ENCODE measurements at places on chromosomes 7 and 10. TPM values are rescaled to one million over a fixed set of nuclear protein-coding genes. Genes with fewer than 3 reads are reported as not detected.

Gene KIF20B
- total RNA-seq = 6.9 TPM

DNA sequence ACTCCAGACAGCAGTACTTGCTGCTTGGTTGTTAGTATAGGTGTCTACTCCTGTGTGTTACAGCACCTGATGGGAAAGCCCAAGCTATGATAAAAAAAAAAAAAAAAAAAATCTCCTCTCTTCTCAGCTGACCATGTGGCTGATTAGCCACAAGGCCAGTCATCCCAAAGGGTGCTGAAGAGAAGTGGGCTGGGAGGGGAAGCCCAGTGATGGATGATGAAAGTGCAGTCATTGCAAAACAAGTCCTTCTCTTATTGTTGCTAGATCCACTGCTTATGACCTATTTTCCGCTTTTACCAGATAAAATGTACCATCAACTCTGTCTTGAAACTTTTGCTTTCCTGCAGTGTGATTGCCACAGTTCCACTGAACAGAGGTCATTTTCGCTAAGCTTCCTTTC lies 1092.5 kb upstream of the C7orf33 start:
- DNase-seq = no peak

DNA sequence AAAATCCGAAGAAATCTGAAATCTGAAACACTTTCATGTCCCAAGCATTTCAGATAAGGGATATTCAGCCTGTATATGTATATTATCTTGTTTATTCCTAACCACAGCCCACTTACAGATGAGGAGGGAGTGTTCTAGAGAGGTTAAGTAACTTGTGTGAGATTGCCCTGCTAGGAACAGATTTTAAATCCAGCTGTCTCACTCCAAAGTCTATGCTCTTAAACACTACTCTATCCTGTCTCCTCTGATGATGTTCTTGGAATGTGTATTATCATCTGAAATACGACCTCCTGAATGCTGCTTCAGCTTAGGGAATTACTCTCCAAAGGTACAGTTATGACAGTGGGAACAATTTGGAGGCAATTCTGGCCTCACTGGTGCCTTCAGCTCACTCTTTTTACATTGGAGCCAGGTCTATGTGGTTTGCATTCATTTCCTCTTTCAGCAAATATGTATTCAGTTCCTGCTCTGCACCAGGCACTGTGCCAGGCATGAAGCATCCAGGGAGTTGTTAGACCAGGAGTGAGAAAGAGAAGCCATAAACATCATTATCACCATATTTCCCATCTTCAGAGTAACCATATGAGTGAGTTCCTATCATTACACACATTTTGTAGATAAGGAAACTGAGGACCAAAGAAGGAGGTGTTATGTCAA lies 70.2 kb downstream of the NOC3L start:
- DNase-seq = no peak

DNA sequence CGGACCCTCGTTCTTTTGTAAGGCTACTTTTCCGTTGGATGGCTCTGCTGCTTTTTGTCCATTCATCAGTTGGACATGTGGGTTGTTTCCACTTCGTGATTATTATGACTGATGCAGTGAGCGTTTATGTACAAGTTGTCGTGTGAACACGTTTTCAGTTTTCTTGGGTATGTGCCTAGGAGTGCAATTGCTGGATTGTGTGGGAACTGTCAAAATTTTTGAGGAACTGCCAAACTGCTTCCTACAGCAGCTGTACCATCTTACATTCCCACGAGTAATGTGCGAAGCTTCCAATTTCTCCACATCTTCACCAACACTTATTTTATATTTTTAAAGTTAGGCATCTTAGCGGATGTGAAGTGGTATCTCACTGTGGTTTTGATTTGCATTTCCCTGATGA lies 10.4 kb downstream of the FKBP6 start:
- no peak for DNase-seq

Gene NPSR1
- not detected for total RNA-seq

GRCh38 chr10:90999512-91000172 lies 78.8 kb upstream of the ANKRD1 start:
- DNase-seq = no peak

DNA sequence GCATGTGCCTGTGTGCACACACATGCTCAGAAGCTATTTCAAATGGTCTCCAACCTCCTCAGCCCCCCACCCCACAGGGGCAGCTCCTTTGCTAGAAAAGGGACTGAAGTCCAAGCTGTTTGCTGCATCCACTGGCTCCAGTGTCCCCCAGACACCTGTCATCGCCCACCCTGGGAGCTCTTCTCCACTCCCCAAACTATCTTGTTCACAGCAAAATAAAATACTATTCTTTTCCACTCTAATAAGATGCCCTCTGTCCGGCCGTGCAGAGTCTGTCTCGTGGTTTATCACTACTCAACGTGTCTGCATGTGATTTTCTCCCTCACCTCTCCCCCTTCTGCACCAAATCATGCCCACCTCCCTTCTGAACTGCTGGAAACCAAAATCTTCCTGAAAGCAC lies 25.6 kb downstream of the HIPK2 start:
- DNase-seq = no peak

DNA sequence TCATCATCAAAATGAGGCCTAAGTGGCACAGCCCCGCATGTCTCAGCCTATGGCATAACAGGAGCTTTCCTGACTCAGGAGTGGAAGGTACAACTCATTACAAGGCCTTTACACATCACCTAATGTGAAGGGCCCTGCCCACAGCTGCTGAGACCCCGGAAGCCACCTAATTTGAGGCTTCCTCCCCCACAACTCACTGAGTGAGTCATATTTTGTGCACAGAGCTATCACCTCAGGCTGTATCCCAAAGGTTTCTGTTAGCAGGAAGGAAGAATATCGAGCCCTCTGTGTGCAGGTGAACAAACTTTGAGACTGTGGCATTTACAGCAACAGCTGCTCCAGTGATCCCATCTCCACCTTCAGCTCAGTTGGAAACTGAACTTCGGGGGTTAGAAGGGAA lies 20.6 kb downstream of the HTR5A start:
- no peak for DNase-seq

Gene PON1
- total RNA-seq = not detected

DNA sequence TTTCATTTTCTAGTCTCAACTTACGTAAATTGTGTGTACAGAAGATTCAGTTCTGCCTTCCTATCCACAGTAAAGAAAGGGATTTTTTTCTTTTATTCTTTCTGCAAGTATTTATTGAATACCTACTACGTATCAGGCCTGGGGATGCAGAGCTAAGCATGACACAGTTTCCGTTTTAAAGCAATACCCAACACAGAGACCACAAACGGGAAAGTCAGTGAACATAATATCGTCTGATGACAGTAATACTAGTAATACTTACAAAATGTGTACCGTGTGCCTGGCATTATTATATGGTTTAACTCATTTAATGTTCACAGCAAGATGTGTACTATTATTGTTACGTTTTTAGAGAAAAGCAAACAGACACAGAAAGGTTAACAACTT lies 22.4 kb downstream of the REEP3 start:
- DNase-seq = no peak

GRCh38 chr10:76114581-76115001 lies 683.2 kb downstream of the LRMDA start:
- DNase-seq = no peak

Gene BMI1
- 24.2 TPM for total RNA-seq

DNA sequence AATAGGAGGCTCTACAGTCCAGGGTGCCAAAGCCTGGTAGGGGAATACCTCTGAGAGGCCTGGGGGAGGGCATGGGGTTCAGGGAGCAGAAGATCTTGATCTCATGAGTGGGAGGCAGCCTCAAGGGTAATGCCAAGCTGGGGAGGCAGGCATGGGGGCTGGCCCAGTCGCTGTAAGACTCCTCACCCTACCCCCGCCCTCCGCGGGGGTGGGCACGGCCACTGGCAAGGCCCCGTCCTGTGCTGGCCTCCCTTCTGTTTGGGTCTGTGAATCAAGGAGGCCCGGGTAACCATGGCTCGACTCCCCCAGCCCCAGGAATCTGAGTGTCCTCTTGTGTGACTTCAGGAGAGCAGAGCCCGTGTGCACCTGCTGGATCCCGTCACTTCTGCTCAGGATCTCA lies 473.9 kb downstream of the PLXNA4 start:
- DNase-seq = no peak

Gene CYP3A7
- not detected for total RNA-seq

GRCh38 chr10:71471006-71471405 lies 74.3 kb downstream of the CDH23 start:
- no peak for DNase-seq

DNA sequence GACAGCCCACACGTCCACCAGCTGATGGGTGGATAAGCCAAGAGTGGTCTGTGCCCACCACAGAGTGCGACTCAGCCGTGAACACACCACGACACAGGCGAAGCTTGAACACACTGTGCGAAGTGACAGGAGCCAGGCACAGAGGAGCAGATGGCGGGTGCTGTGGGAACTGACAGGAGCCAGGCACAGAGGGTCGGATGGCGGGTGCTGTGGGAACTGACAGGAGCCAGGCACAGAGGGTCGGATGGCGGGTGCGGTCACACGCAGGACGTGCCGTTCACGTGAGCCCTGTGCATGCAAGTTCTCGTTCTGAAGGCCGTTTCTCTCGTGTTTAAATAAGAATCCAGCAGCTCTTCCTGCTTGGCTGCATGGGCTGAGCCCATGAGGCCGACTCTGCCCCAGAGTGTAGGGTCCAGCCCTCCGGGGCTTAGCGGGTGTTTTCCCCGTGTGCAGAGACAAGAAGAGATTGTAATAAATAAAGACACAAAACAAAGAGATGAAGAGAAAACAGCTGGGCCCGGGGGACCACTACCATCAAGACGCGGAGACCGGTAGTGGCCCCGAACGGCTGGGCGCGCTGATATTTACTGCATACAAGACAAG lies 5.9 kb upstream of the ADAP1 start:
- no peak for DNase-seq

- no peak for DNase-seq
Observed at GRCh38 chr10:126518218-126519080, 130.2 kb upstream of the ADAM12 start.

DNA sequence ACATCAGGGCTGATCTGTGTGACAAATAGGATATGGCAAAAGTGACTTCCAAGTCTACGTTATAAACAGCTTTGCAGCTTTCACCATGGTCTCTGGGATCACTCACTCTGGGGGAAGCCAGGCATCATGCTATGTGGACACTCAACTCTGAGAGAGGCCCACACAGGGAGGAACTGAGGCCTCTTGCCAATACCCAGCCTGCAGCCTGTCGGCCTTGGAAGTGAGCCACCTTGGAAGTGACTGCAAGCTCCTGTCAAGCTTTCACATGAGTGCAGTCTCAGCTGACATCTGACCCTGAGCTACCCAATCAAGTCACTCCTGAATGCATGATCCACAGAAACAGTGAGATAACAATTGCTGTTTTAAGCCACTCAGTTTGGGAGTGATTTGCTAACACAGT lies 56.5 kb downstream of the MMRN2 start:
- no peak for DNase-seq

DNA sequence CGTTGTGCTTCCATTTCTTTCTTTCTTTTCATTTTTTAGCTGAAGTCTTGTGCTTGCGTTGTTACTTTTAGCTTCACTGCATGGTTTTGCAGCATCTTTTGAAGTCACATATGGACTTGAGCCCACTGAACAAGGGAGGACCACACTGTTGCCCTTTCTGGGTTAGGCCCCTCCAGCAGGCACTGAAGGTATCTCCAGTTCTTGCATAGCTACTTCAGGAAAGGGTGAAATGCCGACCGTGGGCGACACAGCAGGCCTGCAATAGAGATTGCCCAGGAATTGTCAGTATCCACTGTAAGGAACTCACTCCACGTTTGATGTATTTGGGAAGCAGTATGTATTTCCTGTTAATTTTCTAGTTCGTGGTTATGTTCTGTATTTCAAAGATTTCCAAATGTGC lies 85.1 kb downstream of the WDR37 start:
- DNase-seq = no peak

Gene PALD1
- total RNA-seq = 197 TPM

- DNase-seq = no peak
Observed at GRCh38 chr10:118840071-118840775, 85.5 kb upstream of the CACUL1 start.

DNA sequence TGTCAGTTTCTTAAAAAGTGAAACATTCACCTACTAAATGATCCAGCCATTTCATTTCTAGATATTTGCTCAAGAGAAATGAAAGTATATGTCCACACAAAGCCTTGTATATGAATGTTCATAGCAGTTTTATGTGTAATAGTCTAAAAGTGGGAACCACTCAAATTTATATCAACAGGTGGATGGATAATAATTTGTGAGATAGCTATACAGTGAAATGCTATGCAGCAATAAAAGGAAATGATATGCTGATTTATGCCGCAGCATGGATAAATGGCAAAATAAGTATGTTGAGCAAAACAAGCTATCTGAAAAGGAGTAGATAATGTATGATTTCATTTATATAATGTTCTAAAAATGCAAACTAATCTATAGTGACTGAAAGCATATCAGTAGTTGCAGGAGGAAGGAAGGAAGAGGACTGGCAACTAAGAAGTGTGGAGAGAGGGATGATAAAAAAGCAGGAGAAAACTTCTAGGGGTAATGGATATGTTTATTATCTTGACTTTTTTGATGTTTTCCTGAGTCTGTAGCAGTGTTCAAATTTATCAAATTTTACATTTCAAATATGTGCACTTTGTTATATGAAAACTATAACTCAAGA lies 80.6 kb downstream of the ABCB5 start:
- no peak for DNase-seq

Gene MRC1
- 23.8 TPM for total RNA-seq

Gene SMKR1
- total RNA-seq = 2.0 TPM

GRCh38 chr10:87541114-87541513 lies 36.4 kb downstream of the MINPP1 start:
- DNase-seq = no peak

Gene NKX6-2
- not detected for total RNA-seq

DNA sequence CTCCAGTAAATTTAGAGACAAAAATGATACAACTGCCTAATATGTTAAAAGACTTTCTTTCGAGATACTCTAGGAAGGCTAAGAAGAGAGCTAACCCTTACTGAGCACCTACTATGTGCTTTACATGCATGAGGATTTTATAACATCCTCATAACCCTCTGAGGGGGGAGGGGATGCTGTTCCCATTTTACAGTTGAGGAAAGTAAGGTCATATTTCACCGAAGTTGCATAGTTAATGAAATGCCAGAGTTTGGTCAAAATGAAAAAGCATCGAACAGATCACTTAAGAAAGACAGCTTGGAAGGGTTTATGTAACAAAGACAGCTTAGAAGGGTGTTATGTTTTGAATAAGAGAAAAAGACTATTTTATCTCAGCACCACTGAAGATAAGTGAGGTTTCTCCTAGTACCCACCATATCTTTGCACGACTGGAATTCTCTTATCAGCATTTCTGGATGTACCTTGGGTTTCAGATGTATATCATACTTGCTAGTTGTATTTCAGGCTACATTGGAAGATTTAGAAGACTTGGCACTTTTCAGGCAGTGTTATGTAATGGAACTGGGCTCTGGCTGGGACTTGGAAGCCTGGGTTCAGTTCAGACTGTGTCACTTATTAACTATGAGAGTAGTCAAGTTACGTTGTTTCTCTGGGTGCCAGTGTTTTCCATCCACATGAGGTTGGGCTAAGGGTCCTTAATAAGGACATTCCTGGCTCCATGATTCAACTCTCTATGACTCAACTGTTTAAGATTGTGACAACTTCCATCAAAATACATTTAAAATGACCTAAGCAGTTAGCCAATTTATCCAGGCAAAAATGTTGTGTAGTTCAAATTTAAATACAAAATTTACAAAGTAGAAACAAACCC lies 6.0 kb downstream of the RHOBTB1 start:
- no peak for DNase-seq

Measured in glomerular endothelial cell (primary cell).